ENCODE measurements at places on chromosomes 1 and 21. TPM values are rescaled to one million over a fixed set of nuclear protein-coding genes. Genes with fewer than 3 reads are reported as not detected.

The TRABD2B gene
- total RNA-seq = 0.72 TPM

The LHX8 gene
- total RNA-seq = under 0.01 TPM

The RPL11 gene
- 1,324 TPM for total RNA-seq

The AADACL4 gene
- not detected for total RNA-seq

The STMN1 gene
- total RNA-seq = 15.8 TPM

The IL20 gene
- not detected for total RNA-seq

The ABCG1 gene
- 42.7 TPM for total RNA-seq

The KPRP gene
- not detected for total RNA-seq

The TAL1 gene
- total RNA-seq = under 0.01 TPM

The TRNP1 gene
- 42.2 TPM for total RNA-seq

The OR2T11 gene
- total RNA-seq = not detected

The MPZ gene
- 0.21 TPM for total RNA-seq

The ALG6 gene
- 9.2 TPM for total RNA-seq

The TMEM51 gene
- 26.0 TPM for total RNA-seq

The ZNF362 gene
- total RNA-seq = 1.3 TPM

The HEYL gene
- not detected for total RNA-seq

The ATP1A4 gene
- not detected for total RNA-seq

The GNAT2 gene
- total RNA-seq = 0.64 TPM

The TNNT2 gene
- total RNA-seq = 1.3 TPM

The SEMA6C gene
- total RNA-seq = 0.21 TPM

The GSTM2 gene
- total RNA-seq = 3.6 TPM

The IVL gene
- total RNA-seq = 0.43 TPM

The SHE gene
- 0.24 TPM for total RNA-seq

The HLX gene
- not detected for total RNA-seq

The S100A7A gene
- total RNA-seq = not detected

The CR1 gene
- not detected for total RNA-seq

The TMEM240 gene
- not detected for total RNA-seq

The HAO2 gene
- total RNA-seq = not detected

The ACTN2 gene
- total RNA-seq = not detected

The ESRRG gene
- not detected for total RNA-seq

The FCMR gene
- total RNA-seq = under 0.01 TPM

The CLCNKA gene
- total RNA-seq = not detected

The SPATA46 gene
- not detected for total RNA-seq

The LAX1 gene
- under 0.01 TPM for total RNA-seq

The ZC3H12A gene
- 59.0 TPM for total RNA-seq

The CTSE gene
- 1.9 TPM for total RNA-seq

The LCE5A gene
- total RNA-seq = not detected
